ENCODE measurements at places on chromosomes 1 and 21. TPM values are rescaled to one million over a fixed set of nuclear protein-coding genes. Genes with fewer than 3 reads are reported as not detected.

GRCh38 chr1:66343569-66344325 lies 190.2 kb upstream of the SGIP1 start:
- no peak for DNase-seq

GRCh38 chr1:218677026-218677425 lies 331.9 kb downstream of the TGFB2 start:
- no peak for DNase-seq

GRCh38 chr1:192786576-192786975 lies 22.3 kb upstream of the RGS2 start:
- no peak for DNase-seq

- DNase-seq = peak; percentile 17
These were observed 1.7 kb downstream of the SSX2IP start for GRCh38 chr1:84688463-84689061.

DNA sequence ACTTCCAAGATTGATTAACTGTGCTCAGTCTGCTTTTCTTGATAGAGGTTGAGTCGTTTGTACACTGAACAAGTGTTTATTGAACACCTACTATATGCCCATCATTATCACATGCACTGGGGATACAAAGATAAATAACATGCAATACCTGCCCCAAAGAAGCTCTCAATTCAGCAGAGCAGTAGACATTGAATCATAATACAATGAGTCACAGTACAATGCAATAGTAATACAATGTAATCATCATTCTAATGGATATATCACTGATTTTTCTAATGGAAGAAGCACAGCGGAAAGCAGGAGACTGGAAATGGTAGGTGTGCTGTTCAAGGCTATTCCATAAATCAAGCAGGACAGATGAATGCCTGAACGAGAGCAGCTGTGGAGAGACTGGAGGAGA lies 3.7 kb upstream of the SEC16B start:
- DNase-seq = no peak

DNA sequence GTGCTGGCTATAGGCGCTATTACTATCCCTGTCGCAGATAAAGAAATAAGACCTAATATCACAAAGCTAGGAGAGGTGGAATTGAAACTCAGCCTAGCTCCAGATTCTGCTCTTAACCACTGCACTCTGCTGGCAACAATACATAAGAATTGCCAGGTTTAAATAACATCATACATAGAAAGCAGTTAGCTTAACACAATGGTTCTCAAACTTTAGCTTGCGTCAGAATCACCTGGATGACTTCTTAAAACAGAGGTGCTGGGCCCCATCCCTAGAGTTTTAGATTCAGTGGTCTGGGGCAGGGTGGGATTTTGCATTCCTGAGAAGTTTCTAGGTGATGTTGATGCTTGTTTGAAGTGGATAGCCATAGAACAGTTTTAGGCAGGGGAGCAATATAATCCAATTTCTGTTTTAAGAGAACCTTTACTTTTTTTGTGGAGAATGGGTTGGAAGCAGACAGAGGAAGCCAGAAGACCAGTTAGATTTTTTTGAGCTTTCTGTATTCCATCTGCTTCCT lies 1.1 kb upstream of the POMGNT1 start:
- DNase-seq = no peak

DNA sequence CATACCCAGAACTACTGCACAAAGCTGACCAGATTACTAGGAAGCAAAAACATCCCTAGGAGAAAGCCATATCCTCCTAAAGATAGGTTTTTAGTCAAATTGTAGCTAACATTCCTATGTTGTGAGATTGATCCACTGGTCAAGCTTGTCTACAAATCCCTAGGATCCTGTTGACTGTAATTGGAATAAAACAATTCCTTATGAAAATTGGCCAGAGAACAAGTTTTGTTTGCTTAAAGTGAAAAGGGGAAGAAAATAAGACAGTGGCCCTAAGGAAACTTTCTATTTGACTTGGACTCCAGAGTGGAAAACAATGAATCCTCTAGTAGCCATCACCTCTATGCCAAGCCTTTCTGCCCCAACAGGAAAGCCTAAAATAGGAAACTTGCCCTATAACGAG lies 645.2 kb upstream of the USP24 start:
- DNase-seq = no peak

- peak; percentile 45 for DNase-seq
These were observed 14.2 kb downstream of the COL6A1 start for GRCh38 chr21:45995686-45996179.

- DNase-seq = no peak
These were observed 18.1 kb downstream of the NAV1 start for GRCh38 chr1:201556841-201557571.

GRCh38 chr1:37497832-37498231 lies 16.7 kb downstream of the MEAF6 start:
- DNase-seq = peak; percentile 61

DNA sequence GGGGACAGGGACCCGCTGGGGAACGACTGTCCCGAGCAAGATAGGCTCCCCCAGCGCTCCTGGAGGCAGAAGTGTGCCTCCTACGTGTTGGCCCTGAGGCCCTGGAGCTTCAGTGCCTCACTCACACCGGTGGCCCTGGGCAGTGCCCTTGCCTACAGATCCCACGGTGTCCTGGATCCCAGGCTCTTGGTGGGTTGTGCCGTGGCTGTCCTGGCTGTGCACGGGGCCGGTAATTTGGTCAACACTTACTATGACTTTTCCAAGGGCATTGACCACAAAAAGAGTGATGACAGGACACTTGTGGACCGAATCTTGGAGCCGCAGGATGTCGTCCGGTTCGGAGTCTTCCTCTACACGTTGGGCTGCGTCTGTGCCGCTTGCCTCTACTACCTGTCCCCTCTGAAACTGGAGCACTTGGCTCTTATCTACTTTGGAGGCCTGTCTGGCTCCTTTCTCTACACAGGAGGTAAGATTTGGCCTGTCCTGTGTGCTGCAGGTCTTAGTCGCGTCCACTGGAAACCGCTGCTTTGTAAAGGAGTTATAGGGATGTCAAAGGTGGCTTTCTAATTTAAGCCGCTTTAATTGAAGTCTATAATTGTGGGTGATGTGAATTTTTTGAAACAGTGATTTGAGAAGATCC lies 717 bp downstream of the UBIAD1 start:
- DNase-seq = peak; percentile 8

DNA sequence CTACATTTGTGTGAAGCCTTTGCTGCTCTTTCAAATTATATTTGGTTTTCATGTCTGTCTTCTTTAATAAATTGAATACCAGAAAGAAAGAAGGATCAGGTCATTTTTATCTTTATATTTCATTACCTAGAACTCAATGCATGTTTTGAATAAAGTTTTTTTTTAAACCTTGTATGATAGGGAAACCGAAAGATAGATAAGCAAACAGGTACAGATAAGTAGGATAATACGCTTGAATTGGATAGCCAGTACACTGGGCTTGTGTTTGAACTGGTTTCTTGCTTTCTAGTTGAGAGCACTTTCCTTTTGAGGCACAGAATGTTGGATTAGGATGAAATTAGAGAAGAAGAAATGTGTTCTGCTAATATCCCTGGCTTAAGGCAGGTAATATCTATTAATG lies 46.9 kb downstream of the PKN2 start:
- no peak for DNase-seq

- DNase-seq = no peak
These were observed 28.1 kb downstream of the ARHGEF10L start for GRCh38 chr1:17567582-17567981.

FCGR3B gene
- total RNA-seq = not detected

OR10Z1 gene
- not detected for total RNA-seq

BGLAP gene
- total RNA-seq = 0.35 TPM

LEMD1 gene
- total RNA-seq = 4.0 TPM

GBP5 gene
- not detected for total RNA-seq

RPRD2 gene
- 12.6 TPM for total RNA-seq

CYP4A11 gene
- not detected for total RNA-seq

TMEM50A gene
- 90.5 TPM for total RNA-seq

All from PC-3 (cell line).